ENCODE measurements at places on chromosomes 3 and 15.

GRCh38 chr3:183254487-183255347 lies 1.7 kb downstream of the B3GNT5 start:
- no peak for DNase-seq

GRCh38 chr15:70036585-70037291 lies 61.0 kb downstream of the TLE3 start:
- DNase-seq = no peak

- no peak for DNase-seq
Observed at GRCh38 chr15:63597821-63598220, 634 bp downstream of the FBXL22 start.

DNA sequence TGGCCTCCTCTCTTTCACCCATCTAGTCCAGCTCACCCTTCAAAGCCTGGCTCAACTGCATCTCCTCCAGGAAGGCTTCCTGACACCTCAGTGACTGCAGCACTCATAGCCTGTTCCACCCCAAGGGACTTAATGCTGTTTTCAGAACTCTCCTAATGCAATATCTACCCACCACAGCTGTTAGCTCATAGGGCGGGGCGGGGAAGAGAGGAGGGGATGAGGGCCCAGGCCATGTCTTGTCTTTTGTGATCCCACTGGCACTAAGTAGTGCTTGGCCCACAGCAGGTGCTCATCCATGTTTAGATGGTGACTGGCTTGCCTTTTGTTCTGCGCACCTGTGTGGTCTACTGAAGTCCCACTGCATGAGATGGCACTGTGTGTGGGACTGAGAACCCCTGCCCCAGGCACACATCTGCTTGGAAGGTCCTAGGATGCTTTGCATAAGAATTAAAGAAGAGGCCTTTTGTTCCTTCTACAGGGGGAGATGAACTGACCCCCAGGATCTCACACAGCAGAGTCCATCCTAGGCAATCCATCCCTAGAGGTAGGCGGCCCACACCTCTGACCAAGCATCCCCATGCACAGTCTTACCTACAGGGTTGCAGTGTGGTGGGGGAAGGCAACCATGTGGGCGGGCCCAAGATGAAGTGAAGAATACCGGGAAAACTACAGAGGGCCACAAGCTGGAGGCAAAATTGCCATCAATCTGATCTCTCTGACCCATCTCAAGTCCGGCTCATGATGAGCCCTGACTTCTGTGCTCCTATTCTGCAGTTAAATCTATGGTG lies 23.0 kb downstream of the SLC12A8 start:
- no peak for DNase-seq

DNA sequence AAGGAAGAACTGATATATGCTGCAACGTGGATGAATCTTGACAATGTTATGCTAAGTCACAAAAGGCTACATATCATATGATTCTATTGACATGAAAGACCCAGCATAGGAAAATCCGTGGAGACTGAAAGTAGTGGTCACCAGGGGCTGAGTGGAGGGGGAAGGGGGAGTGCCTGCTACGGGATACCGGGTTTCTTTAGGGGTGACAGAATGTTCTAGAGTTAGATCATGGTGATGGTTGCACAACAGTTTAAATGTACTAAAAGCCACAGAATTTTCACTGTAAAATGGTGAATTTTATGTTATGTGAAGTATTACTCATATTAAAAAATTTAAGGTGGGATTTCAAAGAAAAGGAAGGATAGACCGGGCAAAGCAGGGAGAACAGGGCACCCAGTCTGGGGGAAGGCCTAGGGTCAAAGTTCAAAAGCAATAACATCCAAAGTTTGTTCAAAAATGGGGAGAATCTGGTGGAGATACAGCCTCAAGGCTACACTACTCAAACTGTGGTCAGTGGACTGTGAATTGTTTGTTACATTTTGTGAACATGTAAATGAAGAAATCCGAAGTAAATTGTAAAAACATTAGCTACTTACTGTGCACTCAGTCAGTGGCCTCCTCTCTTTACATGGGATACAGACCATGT lies 74.2 kb upstream of the FNDC3B start:
- DNase-seq = no peak

DNA sequence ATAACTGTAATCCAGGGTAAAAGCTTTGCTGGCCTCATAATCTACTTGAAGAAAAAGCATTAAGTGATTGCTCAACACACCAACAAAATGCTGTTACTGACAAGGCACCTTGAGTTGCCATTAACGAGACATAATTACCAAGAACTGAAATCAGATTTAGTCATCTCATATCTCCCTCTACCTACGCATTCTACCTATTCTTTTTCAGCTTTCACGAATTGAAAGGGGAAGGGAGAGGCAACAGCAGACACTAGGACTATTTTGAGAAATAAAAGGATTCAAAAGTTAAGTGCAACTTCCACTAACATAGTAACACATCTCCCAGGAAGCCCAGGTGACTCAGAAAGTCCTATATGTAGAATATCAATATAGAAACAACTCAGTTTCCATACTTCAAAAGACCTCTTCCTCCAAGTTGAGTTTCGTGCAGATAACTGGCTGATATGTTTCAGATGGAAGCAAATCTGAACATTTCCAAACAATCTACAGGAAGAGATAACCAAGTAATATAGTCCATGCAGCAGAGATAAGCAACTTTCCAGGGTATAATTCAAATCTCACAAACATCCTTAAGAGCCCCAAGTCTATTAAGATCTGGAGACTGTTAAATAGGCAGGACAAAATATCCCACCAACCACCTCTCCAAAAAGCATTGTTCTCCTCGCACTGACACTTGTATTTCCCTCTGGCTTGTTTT lies 1.9 kb downstream of the OSBPL10 start:
- DNase-seq = no peak

- no peak for DNase-seq
Observed at GRCh38 chr3:114452256-114452655, 158.4 kb downstream of the TIGIT start.

- DNase-seq = no peak
Observed at GRCh38 chr3:105527535-105527934, 160.8 kb downstream of the ALCAM start.

GRCh38 chr15:34721802-34722438 lies 32.9 kb downstream of the GJD2 start:
- DNase-seq = peak; percentile 12

GRCh38 chr15:90989040-90989768 lies 5.1 kb downstream of the PRC1 start:
- no peak for DNase-seq

DNA sequence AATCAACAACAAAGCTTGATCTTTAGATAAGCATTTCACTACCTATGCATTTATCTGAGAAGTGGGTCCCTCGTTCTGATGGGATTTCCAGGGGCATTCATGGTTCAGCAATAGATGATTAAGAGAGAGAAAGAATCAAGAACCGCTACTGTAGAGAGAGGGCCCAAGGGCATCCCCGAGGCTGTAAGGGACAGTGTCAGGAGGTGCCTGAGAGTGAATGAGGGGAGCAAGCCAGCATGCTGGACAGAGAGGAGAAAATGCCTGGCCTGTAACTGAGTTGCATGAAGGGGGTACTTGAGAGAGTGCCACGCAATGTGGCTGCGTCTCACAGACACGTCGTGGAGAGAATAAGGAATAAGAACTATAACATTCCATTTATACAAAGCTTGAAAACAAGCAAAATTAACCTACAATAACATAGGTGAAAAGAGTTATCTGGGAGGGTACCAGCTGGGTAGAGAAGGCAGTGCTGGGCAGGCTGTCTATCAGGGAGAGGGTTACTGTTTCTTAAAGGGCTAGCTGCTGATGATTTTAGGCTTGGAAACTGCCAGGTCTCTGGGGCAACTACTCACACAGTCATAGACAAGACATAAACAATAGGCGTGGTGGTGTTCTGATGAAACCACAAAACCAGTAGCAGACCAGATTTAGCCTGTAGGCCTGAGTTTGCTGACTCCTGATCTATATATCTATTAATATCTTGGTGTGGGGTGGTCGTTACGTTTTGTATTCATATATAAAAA lies 374.6 kb upstream of the CFAP20DC start:
- DNase-seq = peak; percentile 92

DNA sequence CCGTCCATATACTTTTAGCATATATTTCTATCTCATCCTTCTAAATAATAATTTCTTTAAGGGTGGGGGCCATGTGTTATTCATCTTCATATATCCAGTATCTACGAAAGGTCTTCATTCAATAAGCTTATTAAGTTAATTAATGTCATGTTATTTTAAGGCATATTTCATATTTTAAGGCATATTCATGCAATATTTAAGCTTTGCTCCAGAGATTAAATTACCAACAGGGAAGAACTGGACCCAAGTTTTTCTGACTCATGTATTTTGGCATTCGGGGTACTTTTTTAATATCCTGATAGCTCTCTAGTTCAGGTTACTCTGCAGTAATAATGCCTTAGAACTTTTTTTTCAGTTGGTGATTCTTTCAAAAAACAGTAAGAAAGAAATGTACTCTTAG lies 27.4 kb downstream of the PHC3 start:
- peak; percentile 28 for DNase-seq

DNA sequence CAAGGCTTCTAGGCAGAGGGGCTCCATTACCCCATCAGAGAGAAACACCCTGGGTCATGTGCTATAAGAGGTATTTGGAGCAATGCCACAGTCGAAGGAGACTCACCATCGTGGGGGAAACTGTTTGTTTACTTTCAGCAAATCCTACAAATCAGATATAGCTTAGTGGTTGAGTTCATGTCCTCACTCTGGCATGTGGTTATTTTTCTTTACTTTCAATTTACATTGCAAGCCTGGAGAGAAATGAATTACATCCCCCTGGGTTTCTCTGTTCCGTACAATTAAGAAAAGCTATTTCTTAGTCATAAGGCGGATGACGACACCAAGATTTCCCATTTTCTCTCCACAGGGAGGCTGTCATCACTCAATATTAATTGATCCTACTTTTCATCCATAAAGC lies 36.9 kb downstream of the RFTN1 start:
- DNase-seq = peak; percentile 96

DNA sequence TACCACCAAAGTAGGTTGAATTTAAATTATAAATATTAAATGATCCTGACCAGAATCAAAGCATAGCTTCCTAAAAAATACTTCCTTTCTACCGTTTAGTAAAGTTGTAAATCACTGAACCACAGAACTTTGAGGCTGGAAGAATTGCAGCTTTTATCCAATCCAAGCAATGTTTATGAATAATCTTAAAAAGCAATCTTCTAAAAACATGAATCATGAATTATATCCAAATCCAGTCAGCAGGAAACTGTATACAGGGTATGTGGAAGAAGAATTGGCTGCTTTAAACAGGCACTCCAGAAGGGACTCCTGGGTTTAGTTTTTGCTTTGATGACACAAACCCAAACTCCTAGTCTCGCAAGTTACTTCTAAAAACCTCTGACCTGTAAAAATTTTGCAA lies 30.2 kb downstream of the HEG1 start:
- peak; percentile 17 for DNase-seq

- DNase-seq = no peak
Observed at GRCh38 chr15:69997161-69997485, 100.6 kb downstream of the TLE3 start.

DNA sequence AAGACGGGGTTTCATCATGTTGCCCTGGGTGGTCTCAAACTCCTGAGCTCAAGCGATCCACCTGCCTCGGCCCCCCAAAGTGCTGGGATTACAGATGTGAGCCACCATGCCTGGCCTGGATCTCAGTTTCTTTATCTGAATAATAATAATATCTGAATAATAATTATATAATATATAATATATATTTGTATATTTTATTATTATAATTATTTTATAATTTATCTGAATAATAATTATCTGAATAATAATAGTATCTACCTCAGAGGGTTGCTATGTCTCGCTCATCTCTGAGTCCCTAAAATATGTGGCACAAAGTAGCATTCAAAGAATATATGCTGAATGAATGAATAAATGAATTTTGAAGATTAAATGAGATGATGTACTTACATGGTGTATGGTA lies 44.8 kb downstream of the TMEM40 start:
- no peak for DNase-seq

DNA sequence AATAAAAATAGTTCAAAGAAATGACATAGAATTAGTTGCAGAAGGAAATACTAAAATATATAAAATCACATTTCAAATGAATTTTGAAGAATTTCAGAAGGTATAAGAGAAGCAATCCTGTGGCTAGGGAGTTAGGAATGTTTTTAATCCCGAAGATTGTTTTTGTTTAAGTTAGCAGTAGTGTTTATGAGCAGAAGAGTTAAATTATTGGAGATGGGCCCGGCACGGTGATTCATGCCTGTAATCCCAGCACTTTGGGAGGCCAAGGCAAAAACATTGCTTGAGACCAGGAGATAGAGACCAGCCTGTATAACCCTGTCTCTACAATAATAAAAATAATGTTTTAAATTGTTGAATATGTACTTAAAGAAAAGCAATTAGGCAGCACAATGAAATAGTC lies 432.5 kb downstream of the MFSD1 start:
- DNase-seq = peak; percentile 61

DNA sequence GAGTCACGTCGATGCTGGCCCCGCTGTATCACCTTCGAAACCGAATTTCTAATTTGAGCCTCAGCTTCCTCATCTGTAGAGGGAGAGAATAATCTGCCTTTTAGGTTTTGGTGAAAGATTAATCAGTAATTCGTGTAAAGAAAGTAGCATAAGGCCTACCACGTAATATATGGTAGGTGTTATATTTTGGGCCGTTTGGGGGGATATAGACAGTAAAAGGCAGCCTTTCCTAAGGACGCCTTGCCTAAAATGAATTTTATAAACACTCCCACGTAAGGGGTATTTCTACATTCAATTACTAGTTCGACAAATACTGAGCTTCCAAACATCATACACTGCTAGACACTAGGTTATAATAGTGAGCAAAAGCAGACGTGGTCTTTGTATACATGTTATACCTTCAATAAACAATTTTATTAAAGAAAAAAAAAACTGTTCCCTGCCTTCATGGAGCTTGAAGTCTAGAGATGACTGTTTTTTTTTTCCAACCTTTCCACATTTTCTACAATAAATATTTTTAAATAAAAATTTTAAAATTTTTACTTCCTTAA lies 737 bp downstream of the JAGN1 start:
- no peak for DNase-seq

DNA sequence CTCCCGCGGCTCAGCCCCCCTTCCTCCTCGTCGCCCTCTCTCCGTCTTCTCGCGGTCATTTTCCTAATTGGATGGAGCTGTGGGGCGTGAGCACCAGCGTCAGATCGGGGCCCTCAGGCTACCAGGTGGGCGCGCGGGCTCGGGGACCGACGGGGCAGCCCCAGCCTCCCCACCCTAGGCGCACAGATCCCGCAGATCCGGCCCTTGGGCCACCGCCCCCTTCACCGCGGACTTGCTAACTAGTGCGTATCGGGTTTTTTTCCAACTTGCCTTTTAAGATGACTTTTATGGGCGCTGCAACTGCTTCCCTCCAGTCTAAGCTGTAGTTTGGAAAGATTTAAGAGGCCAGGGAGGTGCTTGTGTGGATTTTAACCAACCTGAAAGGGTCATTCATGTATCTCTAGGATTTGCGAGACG lies 1.3 kb downstream of the ZNF710 start:
- DNase-seq = peak; percentile 54

DNA sequence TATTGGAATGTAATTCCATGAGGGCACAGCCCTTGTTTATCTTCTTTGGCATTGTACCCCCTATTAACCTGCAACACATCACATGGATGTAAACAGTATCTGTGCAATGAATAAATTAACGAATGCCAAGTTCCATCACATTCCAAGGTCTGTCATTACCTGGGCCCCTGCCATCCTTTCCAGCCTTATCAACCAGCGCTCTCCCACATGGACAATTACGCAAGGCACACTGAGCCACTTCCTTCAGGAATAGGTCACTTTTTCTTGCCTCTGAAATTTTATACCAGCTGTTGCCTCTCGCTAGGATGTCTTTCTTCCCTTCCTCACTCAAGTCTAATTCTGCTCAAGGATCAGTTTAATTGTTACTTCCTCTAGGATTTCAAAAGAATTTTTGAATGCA lies 1051.8 kb upstream of the CFAP20DC start:
- DNase-seq = no peak

GRCh38 chr15:59818336-59818735 lies 129.2 kb upstream of the BNIP2 start:
- no peak for DNase-seq
